ENCODE measurements at places on chromosomes 5 and 9.

DNA sequence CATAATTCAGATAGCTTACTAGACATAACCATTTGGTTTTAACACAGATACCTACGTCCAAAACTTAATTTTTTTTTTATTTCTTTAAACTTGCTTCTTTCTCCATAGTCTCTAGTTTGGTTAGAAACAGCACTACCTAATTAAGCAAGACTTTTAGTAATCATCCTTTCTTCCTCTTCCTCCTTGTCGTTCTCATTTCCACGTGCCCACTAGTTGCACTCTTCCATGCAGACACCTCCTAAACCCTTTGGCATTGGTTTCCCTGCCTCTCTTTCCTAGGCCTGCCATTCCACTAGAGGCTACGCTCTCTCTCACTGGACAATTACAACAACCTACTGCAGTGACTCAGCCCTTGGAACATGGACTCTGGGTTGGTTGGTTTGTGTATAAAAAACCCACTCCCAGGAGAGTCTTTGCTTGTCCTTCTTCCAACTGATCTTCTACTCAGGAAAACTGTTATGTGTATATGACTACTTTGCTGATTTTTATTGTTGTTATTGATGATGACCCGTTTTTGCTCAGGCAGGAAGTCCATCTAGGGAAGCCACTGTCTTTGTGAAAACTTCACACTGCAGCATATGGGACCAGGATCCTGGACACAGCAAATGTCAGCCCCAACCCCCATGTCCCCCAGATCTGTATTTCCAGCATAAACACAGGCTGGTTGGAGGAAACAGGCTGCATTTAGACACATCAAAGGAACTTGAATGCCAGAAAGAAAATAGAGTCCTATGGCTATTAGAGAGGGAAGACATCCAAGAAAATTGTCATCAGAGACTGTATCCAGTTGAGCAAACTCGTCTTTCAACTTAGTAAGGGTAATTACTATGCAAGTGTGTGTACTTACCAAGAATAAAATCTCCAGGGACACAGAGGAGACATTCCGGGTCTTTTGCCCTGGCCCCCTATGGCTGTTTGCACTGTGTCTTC is 503.2 kb downstream of the GADD45G start:
- no peak for DNase-seq

DNA sequence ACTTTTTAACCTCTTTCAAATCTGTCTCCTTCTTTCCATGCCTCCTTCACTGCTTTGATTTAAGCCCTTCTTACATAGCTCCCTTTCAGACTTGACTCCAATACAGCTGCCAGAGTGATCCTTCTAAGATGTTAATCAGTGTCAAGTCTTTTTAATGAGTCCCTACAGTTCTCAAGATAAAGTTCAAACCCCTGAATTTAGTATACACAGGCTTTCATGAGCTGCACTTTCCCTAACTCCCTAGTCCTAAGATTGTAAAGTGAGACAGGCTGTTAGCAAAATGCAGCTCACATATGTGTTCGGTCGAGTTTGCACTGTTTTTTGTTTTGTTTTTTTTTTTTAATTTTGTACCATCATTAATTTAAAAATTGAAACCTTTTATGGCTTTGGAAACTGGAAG is 190.4 kb upstream of the VCAN start:
- no peak for DNase-seq

- DNase-seq, result no peak
Measured at GRCh38 chr5:144585681-144586080, 415.0 kb downstream of the KCTD16 start.

- DNase-seq, result no peak
Measured at GRCh38 chr5:129691220-129691619, 56.7 kb upstream of the MINAR2 start.

DNA sequence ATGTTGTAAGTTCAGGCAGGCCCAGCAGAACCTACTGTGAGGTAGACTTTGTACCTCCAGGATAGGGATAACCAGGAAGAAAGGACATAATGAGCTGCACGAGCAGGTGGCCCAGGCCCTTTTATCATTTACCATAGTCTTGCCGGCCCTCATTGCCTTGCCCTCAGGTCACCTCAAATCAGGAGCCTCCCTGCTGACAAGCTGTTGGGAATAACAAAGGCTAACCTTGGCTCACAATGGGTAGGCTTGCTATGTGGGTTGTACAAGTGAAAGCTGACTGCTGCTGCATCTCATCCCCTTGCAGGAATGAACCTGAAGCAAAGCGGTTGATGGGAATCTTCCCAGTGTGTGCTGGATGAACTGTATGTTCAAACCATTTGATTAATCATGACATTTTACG is 159.5 kb upstream of the ACTBL2 start:
- DNase-seq, result no peak

DNA sequence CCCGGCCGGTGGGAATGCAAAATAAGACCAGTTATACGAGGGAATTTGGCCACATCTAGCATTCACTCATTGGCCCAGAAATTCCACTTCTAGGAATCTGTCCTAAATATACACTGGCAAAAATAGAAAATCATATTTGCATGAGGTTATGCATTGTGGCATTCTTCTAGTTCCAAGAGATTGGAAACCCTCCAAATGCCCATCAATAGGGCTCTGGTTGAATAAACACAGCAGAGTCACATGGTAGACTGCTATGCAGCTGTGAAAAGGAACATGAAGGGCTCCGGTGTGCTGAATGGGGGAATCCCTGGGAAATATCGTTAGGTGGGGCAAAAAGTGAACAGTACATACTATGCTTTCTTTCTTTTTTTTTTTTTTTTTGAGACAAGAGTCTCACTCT is 36.8 kb downstream of the PTGES start:
- no peak for DNase-seq

DNA sequence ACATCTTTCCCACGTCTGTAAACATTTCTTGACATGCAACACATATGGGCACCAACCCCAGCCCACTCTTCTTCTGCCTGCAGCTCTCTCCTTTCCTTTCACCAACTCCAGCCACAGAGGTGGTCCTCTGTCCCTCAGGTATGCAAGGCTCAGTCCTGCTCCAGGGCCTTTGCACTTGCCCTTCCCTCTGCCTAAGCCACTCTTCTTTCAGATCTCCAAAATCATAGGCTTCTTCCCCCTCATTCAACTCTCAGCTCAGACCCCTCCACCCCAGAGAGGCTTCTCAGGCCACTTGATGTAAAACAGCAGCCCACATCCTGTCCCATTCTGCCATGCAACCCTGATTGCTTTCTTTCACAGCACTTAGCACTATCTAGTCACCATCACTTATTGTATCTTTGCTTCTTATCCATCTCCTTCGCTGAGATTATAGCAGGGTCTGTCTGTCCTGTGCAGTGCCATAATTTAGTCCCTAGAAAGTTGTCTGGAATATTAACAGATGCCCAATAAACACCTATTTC is 3.4 kb downstream of the LIFR start:
- no peak for DNase-seq

DNA sequence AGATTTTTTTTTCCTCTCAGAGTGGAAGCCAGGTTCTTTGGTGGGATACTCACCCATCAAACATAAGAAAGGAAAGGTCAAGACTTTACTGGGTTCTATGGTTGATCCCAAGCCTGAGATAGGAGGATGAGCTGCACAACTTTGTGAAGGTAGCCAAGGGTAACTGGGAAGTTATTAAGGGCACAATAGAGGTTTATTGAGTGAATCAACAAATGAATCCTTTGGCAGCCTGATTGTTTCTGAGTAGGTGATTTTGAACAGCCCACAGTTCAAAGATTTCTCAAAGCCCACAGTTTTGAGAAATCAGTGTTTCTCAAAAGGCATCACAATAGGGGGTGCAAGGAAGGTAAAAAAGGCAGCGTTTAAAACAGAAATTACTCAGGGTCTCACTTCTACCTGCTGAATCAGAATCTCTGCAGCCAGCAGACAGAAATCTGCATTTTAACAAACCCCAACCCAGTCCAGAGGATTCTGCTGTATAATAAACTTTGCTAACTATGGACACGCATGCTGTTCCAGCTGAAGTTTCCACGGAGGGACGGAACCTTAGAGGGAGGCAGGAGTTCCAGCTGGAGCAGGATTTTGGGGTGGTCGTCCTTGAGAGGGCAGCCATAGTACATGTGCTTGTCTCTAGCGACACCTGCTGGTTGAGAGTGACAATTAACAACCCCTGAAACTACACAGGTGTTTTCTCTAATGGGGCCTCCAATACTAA is 32.7 kb upstream of the FSD1L start:
- DNase-seq, result peak; percentile 35

GRCh38 chr5:383066-383465 is 59.9 kb upstream of the EXOC3 start:
- no peak for DNase-seq

DNA sequence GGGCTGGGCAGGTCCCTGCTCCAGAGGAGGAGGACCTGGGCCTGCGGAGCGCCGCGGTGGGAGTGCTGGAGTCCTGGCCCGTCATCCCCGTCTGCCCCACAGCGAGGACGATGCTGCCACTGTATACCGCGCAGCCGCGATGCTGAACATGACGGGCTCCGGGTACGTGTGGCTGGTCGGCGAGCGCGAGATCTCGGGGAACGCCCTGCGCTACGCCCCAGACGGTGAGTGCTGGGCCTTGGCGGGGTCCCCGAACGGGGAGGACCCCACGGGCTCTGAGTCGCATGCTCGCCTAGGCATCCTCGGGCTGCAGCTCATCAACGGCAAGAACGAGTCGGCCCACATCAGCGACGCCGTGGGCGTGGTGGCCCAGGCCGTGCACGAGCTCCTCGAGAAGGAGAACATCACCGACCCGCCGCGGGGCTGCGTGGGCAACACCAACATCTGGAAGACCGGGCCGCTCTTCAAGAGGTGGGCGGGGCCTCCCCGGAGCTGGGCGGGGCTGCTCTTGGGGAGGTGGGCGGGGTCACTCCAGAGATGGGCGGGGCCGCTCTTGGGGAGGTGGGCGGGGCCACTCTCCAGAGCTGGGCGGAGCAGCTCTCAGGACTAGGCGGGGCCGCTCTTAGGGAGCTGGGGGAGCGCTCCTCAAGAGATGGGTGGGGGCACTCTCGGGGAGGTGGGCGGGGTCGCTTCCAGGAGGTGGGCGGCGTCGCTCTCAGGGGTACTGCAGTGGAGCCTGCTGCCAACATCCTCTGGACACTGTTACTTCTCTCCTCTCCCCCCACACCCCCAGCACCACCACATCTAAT is 13.1 kb downstream of the LRRC26 start:
- no peak for DNase-seq

DNA sequence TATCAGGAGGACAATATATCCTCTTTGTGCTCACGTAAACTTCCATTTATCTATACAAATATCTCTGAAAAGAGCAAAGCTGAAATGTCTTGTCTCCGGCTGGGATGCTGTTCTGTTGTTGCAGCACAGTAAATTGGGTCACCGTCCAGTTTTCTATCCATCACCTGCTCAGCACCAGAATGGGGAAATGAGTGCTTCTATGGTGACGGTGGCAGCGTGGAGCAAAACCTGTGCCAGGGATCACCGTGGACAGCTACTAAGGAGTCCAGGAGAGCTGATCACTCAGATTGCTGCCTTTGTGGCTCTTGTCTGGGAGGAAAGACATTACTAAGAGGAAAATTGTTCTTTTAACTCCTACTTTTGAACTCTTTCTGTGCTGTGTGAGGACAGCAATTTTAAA is 531.6 kb downstream of the PSAT1 start:
- no peak for DNase-seq

- no peak for DNase-seq
Measured at GRCh38 chr9:27799326-27799725, 226.0 kb upstream of the C9orf72 start.

GRCh38 chr5:53381-54174 is 38.4 kb upstream of the PLEKHG4B start:
- DNase-seq, result peak; percentile 51

DNA sequence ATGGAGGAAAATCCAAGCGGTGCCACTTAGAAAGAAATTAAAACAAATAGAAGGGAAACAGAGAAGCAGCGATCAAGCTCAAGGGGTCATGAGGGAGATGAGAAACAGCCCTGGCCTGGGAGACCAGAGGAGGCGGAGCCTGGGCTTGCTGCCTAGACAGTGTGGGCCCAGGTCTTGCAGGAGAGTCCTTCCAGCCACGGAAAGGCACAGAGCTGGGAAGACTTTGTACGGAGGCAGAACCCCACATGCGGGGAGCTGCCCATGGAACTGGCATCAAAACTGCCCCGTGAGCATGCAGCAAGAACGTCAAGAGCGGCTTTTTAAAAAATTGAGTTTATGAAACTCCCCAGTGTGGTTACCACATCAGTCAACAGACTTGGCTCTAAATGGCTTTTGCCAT is 119.4 kb downstream of the IRX1 start:
- no peak for DNase-seq

- no peak for DNase-seq
Measured at GRCh38 chr9:13354733-13355132, 75.2 kb upstream of the MPDZ start.

GRCh38 chr5:59923465-59923864 is 29.9 kb upstream of the PDE4D start:
- no peak for DNase-seq

Data from SW 1271 (cell line).